Muscle of back (tissue), 13 donors: ENCODE measurements at places on chromosomes 11 and 22. TPM values are rescaled to one million over a fixed set of nuclear protein-coding genes. Genes with fewer than 3 reads are reported as not detected.

Gene TRIM51G
- not detected for polyA plus RNA-seq

Gene NAALADL1
- 6.5 TPM for polyA plus RNA-seq

Gene PDGFB
- 21.8 TPM for polyA plus RNA-seq

Gene PHOX2A
- not detected for polyA plus RNA-seq

Gene GTF2H1
- 41.8 TPM for polyA plus RNA-seq

DNA sequence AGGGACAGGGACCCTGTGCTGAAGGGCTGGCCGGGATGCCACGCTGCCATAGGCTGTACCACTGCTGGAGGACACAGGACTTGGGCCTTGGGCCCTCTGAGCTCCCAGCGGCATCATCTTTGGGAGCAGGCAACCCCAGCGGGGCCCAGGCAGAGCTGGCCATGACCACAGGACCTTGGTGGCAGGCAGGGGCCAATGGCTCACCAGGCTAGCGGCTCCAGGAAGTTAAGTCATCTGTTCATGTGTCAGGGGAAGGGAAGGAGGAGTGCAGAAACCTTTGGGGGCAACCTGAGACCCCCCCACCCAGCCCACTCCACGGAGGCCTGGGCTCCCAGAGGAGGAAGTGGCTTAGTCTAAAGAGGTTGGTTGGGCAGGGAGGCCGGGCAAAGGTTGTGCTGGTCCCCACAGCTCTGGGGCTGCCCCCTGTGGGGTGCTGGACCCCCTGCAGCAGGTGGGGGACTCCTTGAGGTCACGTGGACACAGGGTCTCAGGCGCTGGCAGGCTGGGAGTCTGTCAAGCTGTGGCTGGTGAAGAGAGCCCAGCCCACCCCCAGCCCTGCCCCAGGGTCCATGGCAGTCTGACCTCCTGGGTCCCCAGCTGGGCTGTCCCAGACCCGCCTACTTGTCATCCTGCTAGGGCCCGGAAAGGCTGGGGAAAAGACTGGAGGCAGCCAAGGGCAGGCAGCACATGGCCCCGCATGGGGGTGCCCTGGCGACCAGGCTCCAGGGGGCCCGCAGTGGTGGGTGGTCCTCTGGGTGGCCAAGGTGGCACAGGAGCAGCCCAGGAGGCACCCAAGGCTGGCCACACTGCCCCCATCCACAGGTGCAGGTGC, 184.3 kb downstream of the IGLL1 start:
- no peak for DNase-seq

GRCh38 chr11:33652431-33652830, 48.2 kb downstream of the C11orf91 start:
- peak; percentile 26 for DNase-seq

DNA sequence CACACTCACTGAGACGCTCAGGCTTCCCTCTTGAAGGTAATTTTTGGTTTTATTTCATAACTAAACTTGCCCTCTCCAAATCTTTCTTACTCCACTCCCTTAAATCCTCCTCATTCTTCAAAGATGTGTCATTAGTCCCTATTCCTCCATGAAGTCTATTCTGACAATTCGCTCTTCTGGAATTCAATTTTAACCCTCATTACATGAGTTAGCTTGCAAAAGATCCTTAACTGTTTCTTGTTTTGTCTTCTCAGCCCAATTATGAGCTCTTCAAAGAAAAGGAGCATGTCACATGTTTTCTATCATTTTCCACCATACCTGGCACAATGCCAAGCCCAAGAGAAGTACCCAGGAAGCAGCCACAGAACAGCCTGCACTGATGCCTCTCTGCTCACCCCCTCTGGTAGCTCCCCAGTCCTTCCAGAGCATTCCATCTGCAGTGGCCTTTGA, 13.0 kb downstream of the GALNT18 start:
- no peak for DNase-seq

DNA sequence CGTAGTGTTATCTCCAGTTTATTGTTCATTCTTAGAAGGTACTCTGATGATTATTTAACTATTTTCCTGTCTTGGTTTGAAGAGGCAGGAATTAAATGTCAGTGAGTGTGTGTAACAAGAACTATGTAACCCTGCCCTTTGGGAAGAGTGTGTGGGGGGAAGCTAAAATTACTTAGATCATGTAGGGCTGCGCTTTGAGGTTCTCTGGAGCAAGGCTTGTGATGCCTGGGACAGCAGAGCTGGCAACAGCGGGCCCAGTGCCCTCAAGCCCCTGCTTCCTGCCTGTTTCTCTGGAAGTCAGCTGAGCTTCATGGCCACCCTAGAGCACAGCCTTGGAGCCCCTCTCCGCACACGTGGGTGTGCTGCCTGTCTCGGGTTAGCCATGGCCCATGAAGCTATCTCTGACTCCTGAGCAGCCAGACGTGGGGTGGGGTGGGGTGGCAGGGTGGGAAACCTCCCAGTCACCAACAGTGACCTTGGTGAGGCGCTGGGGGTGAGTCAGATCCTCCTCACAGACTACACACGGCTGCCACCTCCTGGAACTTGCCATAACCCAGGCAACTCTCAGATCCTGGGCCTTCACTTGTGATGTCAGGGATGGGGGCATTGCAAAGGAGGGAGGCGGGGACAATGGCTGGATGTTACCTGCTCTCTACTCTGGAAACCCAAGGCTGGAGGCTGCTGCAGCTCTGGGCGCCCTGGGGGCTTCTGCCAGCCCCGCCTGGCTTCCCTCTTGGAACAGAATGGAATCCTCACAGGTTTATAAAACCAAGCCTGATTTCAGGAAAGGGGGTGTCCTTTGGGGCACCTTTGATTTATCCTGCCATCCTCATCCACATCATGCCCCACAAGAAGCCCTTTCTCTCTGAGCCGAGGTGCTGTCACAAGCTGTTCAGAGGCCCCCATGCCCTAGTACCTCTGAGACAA, 88.6 kb downstream of the SNX19 start:
- DNase-seq = peak; percentile 68

DNA sequence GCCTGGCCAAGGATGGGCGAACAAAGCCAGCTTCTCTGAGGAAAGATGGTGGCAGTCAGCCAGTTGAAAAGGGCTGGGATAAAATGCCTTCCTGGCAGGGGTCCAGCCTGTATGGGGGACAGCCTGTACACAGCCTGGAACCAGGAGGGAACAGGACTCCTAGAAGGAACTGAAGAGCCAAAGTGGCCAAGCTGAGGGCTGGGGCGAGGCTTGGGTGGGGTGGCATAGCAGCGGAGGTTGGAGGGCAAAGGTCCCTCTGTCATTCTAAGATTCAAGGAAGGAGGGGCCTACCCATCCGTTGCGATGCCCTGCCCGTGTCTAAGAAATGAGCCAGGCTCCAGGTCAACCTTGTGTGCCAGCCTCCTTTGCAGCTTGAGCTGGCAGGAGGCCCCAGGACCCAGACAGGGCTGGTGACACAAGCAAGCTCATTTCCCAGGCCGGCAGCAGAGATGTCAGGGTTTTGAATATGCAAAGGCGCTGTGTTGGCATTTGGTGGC, 22.6 kb downstream of the FADD start:
- no peak for DNase-seq

GRCh38 chr11:14041040-14041439, 78.5 kb downstream of the SPON1 start:
- no peak for DNase-seq

GRCh38 chr22:18929459-18929858, 6.6 kb downstream of the PRODH start:
- no peak for DNase-seq

DNA sequence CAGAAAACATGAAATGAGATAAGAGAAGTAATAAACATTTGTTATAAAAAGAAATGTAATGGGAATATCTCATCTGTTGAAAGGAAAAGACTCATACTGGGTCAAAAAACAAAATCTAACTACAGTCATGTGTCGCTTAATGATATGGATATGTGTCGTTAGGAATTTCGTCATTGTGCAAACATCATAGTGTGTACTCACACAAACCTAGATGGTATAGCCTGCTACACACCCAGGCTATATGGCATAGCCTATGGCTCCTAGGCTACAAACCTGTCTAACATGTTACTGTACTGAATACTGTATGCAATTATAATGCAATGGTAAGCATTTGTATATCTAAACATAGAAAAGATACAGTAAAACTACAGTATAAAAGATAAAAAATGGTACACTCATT, 89.8 kb upstream of the ZC3H12C start:
- no peak for DNase-seq

DNA sequence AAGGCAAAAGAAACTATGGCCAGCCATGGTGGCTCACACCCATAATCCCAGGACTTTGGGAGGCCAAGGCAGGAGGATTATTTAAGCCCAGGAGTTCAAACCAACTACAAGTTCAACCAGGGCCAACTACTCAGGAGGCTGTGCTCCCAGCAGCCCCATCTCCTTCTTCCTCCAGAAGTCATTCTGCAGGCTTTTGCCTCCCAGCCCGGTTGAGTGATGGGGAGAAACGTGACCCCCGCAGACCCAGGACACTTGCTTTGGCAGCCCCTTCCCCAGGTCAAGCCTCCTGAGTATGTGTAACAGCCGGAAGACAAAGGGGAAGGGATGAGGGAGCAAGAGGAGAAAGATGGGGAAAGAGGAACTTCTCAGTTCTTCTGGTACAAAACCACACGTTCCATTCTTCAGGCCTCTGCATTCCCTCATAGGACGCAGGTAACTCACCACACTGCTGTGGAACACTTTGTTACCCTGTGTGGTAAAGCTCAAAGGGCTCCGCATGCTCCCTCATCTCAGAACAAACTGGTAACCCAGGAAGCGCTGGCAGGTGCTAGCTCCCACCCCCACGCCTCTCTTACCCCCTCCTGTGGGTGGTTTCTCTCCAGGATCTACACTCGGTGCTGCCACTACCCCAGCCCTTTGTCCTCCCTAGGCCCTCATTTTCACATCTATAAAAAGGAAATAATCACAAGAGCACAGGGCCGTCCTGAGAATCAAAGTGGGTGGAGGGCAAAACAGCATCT, 4.0 kb downstream of the SULT4A1 start:
- DNase-seq = no peak

DNA sequence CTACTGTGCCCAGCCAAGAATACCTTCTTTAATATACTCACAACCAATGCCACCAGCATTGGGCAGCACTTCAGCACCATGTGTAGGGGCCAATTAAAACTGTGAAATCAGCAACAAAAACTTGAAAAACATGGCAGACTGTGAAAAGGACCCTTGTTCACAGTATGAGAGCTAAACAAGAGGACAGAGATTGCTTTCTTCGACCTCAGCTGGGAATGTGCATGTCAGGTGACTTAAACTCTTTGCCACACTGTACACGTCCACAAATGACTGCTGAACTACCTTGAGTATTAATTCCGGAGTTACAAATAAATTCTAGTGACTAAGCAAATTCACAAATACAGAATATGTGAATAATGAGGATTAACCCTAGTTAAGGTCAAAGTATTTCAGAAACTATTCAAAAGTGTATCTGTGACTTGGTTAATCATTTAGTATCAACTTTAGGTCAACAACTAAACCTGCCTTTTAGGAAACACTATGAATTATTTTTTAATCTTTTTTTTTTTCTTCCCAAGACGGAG, 33.0 kb downstream of the DDX6 start:
- DNase-seq = no peak

DNA sequence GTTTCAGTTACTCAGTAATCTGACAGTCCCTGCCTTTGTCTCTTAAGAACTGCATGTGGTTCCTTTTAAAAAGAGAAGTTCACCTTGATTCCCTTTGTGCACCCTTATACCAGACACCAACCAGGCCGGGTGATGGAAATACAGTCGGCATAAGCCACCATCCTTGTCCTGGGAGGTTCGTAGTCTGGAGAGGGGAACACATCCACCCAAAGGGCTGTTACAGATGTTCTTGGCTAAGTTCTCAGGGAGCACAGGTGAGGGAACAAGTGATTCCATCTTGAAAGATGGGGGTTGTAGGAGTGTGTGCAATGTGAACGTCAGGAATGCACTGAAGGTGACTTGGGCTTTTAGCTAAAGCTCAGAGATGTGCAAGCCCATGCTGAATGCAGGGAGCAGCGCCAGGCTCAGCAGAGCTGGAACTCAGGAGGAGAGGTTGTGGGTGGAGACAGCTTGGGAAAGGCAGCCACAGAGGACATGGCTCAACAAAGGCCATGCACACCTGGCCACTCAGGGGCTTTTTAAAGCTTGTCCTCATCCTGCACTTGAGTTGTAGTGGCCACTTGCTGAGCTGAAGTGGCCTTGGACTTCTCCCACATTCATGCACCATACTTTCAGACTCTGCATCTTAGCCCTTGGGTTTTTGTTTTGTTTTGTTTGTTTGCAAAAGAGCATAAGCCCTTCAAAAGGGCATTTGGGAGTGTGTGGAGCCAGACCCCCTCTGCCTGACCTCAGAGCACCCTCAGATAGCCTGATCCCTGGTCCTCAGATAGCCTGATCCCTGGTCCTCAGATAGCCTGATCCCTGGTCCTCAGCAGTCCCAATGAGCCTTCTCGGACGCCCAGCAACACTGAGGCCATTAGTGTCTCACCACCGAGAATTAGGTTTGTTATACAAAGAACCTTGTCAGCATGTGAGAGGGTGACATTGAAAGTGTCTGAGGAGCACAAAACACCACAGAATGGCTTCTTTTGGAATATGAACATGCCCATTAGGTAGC, 12.7 kb upstream of the TMA7B start:
- DNase-seq = no peak

GRCh38 chr11:97574976-97575665, 1185.3 kb downstream of the JRKL start:
- DNase-seq = no peak

GRCh38 chr22:20228939-20229272, 39.2 kb downstream of the RTN4R start:
- no peak for DNase-seq

- DNase-seq = no peak
These were observed 5.6 kb downstream of the CCDC82 start for GRCh38 chr11:96384156-96384555.

- no peak for DNase-seq
These were observed 7.8 kb downstream of the DCPS start for GRCh38 chr11:126311401-126312291.

- no peak for DNase-seq
These were observed 780.6 kb downstream of the OPCML start for GRCh38 chr11:132751516-132752250.

DNA sequence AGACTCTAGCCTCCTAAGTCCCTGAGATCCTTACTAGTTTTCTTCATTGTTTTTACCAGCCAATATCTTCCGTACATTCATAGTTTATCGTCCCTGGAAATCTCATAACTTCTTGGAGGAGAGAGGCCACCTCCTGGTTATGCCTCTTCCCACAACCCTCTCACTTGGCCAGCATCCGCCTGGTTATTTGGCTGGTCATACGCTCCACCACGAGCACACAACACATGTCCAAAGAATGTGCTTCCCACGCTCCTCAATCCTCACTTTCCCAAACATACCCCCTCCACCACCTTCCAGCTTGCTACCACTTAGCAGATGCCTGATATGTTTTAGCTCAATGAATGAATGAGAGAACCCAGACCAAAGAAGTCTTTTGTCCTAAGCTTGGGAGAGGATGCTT, 83.5 kb upstream of the EIF3D start:
- DNase-seq = no peak

DNA sequence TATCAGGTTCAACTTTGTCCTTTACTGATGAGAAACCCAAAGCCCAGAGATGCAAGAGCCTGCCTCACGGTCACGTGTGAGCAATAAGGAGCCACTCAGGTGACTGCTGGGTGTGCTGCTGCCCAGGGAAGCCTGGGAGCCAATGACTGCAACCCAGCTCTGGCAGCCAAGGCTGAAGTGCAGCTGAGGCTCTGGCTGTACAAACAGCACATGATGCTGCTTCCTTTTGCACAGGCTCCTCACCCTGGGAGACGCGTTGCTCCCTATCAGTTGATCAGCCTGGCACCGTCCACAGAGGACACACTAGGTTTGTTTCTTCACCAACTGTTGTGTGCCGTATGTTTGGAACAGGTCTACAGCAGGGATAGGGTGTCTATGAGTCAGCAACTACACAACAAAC, 168.7 kb downstream of the EFCAB6 start:
- no peak for DNase-seq

- no peak for DNase-seq
These were observed 2.7 kb upstream of the LDHAL6A start for GRCh38 chr11:18452927-18453326.

GRCh38 chr22:26901198-26901816, 243.9 kb downstream of the MIAT start:
- DNase-seq = no peak
